CD4-positive, alpha-beta T cell treated with Interleukin-4 for 4 hours (primary cell): ENCODE measurements at places on chromosomes 5 and 9.

- no peak for DNase-seq
These were observed 11.3 kb downstream of the FRMD3 start for GRCh38 chr9:83526901-83527300.

DNA sequence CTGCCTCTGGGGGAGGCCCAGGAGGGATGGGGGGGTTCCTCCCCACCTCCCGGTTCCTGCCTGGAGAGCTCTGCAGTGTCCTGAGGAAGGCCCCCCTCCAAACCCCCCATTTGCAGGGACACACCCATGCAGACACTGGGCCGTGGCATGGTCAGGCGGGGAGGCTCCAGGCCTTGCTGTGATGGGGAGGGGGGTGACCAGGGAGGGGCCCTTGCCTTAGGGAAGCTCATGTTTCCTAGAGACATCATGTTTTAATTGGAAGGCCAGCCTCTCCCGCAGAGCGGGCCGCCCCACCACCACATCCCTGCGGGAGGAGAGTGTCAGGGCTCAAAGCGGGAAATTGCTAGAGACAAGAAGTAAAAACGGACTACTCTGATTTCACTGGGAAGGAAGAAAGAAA is 12.0 kb downstream of the PRRX2 start:
- no peak for DNase-seq

- no peak for DNase-seq
These were observed 126.7 kb downstream of the PRKACG start for GRCh38 chr9:68887232-68887631.

- no peak for DNase-seq
These were observed 45.3 kb upstream of the TTC39B start for GRCh38 chr9:15352306-15352705.

DNA sequence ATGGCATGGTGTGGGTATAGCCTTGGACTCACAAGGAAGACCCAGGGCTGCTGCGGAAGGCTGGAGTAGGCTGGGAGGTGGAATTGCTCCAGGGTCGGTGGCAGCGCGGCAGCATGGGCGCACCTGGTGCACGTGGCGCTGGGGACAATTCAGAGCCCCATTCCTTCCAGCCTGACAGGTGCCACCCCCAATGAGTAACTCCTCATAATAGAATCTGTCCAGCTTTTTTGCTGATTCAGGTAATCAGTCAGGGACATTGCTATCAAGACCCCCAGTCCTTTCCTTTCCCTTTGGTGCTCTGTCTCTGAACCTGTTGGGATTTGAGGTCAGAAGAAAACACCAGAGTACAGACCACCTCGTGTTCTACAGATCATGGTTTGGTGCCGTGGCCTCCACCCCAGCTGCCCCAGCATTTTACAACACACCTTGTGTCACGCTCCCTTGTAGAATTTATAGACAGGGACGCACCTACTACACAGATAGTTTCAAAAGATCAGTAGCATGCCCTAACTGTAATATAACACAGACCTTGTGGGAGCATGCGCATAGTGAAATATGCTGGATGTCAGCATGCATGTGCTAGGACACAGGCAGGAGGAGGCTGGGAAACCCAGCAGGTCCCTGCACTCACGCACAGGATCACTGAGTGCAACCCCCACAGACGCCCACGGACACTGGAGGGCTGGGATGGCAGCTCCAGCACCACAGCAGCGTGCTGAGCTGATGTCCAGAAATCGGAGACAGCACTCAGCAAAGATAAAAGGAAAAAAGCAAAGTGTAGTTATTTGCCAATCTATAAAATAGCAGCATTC is 47.9 kb upstream of the CTSL start:
- DNase-seq: no peak

DNA sequence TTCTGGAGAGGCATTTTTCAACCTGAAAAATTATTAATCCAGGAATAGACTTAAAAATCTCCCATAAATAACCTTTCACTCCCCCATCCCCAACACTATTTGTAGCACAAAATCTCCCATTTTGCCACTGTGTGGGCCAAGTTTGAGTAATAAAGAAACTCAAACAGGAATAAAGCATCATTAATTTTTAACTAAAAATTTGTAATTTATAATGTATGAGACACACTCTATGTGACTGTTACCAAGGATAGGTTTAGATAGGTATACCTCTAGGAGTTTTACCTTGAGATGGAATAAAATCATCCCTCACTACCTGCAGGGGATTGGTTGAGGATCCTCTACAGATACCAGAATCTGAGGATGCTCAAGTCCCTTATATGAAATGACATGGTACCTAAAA is 30.1 kb downstream of the CHD1 start:
- DNase-seq: no peak

GRCh38 chr9:81082221-81082620 is 607.1 kb downstream of the TLE1 start:
- DNase-seq: no peak

- no peak for DNase-seq
These were observed 391.3 kb downstream of the SLCO4C1 start for GRCh38 chr5:101904736-101905135.

GRCh38 chr9:136577941-136578625 is 32.2 kb upstream of the NOTCH1 start:
- no peak for DNase-seq

- no peak for DNase-seq
These were observed 490.2 kb upstream of the DAP start for GRCh38 chr5:11251247-11251646.

GRCh38 chr5:170254056-170254455 is 21.3 kb downstream of the C5orf58 start:
- DNase-seq: peak; percentile 93

- no peak for DNase-seq
These were observed 666.8 kb upstream of the GRAMD2B start for GRCh38 chr5:125756456-125756855.

- no peak for DNase-seq
These were observed 1076.5 kb upstream of the ARRDC3 start for GRCh38 chr5:92459654-92460053.

DNA sequence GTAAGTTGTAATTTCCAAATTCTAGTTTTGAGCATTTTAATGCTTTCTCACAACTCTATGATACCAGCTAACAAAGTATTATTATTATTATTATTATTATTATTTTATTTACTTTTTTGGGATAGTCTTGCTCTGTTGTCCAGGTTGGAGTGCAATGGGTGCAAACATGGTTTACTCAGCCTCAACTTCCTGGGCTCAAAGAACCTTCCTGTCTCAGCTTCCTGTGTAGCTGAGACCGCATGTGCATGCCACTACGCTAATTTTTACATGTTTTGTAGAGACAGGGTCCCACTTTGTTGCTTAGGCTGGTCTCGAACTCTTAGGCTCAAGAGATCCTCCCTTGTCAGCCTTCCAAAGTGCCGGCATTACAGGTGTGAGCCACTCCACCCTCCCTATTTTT is 27.0 kb downstream of the LRRC70 start:
- no peak for DNase-seq

GRCh38 chr9:123597876-123598556 is 242.0 kb downstream of the CRB2 start:
- DNase-seq: no peak

- DNase-seq: no peak
These were observed 72.6 kb downstream of the OXCT1 start for GRCh38 chr5:41797662-41798061.

DNA sequence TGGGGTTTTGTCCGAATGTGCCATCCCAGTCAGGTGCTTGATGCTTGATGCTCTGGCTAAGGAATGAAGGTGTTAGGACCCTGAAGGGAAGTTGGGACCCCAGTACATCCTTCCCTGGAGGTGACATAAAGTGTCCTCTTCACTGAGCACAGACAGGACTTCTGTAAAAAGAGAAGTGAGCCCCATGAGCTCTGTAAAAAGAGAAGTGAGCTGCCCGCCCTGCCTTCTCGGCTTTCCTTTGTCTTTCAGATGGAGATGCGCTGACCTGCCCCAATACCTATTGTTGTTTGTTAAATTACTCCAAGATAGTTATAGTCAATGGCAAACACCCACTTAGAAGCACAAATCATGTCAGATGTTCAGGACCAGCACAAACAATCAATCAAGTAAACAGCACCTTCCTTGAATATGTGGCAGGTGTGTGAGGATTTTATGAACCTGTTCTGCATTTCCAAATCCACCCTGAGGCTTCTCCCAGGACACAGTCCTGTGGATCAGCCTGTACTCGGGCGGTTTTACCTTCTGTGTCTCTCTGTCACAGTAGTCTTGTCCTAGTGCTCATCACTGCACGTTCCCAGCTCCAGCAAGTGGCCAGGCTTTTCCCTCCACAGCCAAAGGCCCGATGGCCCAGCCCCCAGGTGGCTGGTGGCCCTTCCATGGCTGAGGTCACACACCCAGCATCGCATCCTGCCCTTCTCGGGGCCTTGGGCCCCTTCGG is 191.4 kb downstream of the MTRR start:
- no peak for DNase-seq
